Left renal pelvis (tissue), 4 donors: ENCODE measurements at places on chromosomes 3 and 15. TPM values are rescaled to one million over a fixed set of nuclear protein-coding genes. Genes with fewer than 3 reads are reported as not detected.

DNA sequence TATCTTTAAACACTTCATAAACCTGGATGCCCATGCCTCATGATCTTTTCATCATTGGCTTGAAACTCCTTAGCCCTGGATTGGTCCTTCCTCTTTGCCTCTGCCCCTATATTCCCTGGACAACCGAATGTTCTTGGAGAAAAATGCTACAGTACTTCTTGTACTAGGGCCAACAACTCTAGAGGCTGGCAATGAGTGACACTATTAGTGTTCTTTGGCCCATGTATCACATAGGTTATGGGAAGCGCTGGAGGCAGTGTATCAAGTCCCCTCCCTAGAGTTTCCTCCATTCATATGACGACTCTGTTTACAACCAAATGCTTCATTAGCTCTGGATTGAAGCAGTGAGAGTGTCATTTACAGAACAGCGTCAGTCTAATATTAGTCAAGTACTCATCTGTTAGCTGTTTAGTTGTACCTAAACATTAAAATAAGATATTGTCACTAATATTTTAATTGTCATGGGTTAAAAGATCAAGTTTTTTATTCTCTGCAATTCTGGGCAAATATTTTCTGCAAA lies 66.4 kb upstream of the MYO5C start:
- DNase-seq, result no peak

- no peak for DNase-seq
Observed at GRCh38 chr15:98009971-98010370, 49.5 kb downstream of the ARRDC4 start.

- peak; percentile 46 for DNase-seq
Observed at GRCh38 chr3:132253262-132253878, 63.8 kb upstream of the ACP3 start.

- no peak for DNase-seq
Observed at GRCh38 chr3:112481302-112481721, 18.0 kb downstream of the BTLA start.

GRCh38 chr15:73799466-73799865 lies 46.3 kb upstream of the INSYN1 start:
- DNase-seq, result no peak

DNA sequence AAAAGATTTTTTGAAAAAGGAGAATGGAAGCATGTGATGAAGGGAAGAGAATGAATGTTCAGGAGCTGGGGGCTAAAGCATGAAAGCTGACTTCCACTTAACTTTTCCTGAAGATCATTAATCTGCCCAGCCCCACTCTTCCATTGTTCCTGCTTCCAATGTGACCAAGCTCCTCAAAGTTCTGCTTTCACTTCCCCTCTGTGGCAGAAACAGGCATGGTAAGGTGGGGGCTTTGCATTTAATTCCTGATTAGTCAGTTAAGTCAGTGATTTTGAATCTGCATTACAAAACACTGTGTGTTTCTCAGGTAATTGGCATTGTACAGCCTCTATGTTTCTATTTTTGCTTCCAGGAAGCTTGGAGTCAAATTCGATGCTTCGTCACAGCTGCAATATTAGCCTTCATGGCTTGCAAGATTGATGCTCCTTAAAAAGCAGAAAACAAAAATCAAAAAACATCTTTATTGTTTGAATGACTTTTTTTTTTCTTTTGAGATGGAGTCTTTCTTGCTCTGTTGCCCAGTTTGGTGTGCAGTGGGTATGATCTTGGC lies 7.3 kb upstream of the TM6SF1 start:
- no peak for DNase-seq

DNA sequence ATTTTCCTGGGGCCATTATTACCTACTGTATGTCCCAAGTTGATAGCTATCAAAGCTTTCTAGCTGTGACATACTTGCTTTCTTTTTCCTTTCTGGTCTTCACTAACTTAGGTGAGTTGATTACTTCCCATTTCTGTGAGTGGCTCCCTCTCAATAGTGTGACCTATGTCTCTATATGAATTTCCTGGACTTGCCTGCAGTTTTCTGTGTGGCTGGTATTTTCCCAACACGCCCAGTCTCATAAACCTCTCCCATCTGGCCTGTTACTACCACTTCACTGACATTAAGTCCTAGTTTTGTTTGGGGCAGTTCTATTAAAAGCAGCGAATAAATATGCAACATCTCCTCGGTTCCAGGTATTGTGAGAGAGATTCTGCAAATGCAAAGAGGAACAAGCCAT lies 671.2 kb downstream of the SI start:
- DNase-seq, result no peak

DNA sequence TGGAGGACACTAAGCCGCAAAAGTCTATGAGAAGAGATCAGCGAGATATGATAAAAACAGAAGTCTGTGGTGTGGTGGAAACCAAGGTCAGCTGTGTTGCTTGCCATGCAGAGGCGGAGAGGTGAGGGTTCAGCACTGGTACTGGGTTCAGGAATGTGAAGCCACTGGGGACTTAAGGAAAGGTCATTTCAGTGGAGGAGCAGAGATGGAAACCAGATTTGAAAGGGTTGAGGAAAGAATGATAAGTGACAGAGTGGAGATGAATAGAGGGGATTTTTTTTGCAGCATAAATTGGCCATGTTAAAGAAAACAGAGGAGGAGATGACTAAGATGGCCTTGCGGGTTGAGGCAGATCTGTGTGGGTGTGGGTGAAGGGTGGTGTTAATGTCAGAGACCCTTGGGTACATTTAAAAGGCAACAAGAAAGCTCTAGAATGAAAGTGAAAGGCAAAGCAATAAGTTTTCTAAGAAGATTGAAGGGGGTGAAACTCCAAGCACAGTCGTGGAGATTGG lies 265.5 kb downstream of the ADAMTSL3 start:
- no peak for DNase-seq

DNA sequence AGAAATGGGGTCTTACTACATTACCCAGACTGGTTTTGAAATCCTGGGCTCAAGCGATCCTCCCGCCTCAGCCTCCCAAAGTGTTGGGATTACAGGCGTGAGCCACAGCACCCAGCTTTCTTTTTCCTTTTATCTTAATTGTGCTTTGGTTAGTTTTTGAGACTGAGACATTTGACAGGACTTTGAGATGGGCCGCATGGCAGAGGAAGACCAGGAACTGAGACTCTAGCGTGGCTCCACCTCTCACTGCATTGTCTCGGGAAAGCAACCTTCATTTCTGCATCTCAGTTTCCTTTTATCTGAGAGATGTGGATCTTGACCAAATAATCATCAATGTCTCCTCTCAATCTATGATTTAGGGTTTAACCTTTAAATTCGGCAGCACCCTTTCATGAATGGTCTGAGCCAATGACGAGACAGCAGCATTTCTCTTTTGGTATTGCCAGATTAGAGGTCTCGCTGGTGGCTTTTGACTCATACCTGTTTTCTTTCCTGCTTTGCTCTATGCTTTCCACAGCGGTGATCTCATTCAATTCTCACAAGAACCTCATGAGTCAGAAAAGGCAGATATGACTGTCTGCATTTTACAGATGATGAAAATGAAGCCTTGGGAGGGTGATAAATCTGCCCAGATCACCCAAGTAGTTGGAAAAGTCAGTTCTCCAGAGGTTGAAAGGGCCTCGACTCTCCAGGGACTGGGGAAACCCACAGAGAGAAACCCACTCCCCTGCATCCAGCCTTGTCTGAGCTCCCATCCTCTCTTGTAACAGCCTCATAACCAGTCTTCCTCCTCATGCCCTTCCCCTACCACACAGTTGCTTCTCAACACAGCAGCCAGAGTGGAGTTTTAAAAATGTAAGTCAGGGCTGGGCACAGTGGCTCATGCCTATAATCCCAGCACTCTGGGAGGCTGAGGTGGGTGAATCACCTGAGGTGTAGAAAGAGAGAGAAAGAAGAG lies 84.8 kb upstream of the FOXB1 start:
- no peak for DNase-seq

GRCh38 chr3:65810302-65810701 lies 228.4 kb downstream of the MAGI1 start:
- no peak for DNase-seq

SAMMSON gene
- not detected for polyA plus RNA-seq

TMEM41A gene
- polyA plus RNA-seq, result 31.8 TPM

SPINK8 gene
- 0.35 TPM for polyA plus RNA-seq

SIDT1 gene
- 2.4 TPM for polyA plus RNA-seq

TM4SF4 gene
- polyA plus RNA-seq, result 2.8 TPM

TTLL13 gene
- 0.35 TPM for polyA plus RNA-seq
